ENCODE measurements at places on chromosomes 3 and 15.

DNA sequence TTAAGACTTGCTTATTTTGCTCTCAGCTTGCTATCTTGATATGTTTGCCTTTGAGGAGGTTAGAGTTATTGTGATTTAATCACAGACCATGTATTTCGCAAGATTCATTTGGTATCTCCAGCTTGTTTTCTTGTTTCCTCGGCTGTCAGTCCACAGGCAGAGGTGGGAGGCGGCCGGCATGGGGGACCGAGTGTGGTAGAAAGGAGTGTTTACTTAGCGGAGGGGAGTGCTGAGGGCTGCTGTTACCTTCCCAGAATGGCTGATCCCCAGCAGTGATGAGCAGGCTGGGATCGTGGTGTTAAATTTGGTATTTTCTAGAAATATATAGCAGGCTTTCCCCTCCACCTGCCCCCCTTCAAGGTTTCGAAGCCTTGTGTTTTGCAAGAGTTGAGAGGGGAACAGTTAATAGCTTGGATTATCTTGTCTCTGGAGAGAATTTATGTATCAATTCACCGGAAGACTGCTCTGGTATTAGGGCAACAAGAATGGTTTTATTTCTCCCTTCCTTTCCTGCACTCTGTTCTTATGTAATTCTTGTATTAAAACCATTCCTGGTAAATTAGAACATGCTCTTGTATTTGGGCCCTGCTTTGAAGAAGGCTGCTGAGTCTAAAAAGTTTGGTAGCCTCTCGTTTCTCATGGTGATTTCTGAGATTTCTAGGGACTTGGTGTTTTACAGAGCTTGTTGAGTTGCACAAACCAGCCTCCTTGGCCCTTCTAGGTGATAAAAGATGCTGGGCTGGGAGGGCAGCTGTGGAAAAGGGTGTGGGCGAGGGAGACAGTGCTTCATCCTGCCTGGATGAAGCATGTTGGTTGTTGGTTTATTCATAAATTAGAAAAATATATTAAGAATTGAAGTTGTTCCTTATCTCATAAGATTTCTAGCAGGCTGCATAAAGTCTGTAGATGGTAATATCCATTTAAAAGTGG, 151.4 kb downstream of the IGF1R start:
- peak; percentile 53 for DNase-seq

DNA sequence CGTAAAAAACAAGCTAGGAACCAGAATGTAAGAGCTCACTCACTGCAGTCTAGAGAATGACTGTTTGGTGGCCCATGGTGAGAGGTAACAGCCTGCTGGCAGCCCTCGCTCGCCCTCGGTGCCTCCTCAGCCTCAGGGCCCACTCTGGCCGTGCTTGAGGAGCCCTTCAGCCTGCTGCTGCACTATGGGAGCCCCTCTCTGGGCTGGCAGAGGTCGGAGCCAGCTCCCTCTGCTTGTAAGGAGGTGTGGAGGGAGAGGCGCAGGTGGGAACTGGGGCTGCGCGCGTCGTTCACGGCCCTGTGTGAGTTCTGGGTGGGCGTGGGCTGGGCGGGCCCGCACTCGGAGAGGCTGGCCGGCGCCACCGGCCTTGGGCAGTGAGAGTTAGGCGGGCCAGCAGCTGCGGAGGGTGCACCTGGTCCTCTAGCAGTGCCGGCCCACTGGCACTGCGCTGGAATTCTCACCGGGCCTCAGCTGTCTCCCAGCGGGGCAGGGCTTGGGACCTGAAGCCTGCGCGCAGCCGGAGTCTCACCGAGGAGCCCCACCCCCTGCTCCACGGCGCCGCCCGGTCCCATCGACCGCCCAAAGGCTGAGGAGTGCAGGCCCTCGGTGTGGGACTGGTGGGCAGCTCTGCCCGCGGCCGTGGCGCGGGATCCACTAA, 420.6 kb downstream of the RBMS3 start:
- no peak for DNase-seq

GRCh38 chr3:150458001-150458400, 49.9 kb downstream of the TSC22D2 start:
- no peak for DNase-seq

DNA sequence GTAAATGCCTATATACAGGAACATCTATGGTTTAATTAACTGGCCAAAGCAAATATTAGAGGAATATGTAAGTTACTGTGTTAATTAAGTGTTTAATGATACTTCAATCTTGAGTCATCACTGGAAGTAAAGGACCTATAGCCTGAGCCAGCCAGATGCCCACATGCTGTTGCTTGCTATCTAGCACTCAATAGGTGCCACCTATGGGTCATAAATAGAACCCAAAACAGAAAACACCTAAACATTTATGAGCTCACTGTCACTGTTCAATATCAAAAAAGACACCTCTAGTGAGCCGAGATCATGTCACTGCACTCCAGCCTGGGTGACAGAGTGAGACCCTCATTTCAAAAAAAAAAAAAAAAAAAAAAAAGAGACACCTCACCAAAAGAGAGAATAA, 48.4 kb upstream of the IP6K2 start:
- DNase-seq = no peak

DNA sequence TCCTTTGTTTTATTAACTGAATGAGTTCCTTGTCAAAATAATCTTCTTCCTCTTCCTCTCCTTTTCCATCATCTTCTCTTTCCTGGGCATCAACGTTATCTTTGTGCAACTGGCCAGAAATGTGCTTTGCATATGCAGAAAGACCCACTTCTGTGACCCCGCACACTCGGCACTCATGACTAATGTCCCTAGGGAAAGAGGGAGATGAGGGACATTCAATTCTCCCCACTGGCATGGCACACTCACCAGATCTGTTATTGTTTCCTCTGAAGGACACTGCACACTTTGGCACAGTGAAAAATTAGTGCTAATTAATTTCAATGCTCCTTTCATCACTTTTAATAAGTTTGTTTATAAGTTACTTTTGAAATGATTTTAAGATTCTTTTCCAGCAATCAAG, 34.0 kb downstream of the ZNF106 start:
- no peak for DNase-seq

DNA sequence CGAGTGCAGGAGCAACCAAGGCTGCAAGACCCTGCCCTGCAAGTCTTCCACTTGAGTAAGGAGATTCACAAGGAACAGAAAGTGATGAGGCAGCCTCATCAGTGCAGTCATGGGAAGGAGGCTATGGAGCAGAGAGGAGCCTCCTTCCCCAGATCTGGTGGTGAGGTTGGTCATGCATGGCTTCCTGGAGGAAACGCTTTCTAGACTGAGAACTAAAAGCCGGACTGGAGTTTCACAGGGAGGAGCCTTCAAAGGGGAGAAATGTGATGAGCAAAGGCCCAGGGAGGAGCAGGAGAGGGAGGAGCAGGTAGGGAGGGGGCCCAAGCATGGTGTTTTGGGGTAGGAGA, 139.9 kb downstream of the SRGAP3 start:
- DNase-seq = no peak

GRCh38 chr15:72472992-72473610, 1.0 kb upstream of the ARIH1 start:
- DNase-seq = peak; percentile 61

GRCh38 chr15:42068601-42069000, 25.8 kb downstream of the PLA2G4D start:
- DNase-seq = no peak

DNA sequence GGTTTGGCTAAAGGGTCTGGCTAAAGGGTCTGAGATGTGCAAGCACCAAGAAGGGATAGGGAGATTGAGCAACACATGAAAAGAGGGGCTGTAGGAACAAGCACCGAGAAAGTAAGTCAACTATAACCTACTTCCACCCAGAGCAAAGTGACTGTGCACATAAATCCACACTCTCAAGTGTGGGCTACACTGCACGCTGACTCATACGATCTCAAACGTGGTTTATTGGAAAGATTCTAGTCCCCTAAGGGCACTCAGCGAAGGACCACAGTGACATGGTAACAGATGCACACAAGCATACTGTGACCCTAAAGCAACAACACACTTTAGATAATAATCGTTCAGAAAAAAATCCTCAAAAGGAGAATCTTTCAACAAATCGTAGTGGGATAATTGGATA, 48.0 kb downstream of the EHHADH start:
- DNase-seq = no peak

DNA sequence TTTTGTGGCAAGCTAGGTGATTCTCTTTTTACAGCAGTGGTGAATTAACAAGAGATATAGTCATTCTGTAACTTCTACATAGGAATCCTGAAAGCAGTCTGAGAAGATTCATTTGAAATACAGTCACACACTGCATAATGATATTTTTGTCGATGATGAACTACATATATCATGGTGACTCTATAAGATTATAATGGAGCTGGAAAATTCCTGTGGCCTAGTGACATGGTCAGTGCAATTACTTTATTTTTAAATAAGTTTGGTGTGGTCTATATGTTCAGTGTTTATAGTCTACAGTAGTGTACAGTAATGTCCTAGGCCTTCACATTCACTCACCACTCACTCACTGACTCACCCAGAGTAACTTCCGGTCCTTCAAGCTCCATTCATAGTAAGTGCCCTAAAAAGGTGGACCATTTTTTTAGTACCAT, 511.4 kb upstream of the MCTP2 start:
- no peak for DNase-seq

- DNase-seq = no peak
These were observed 15.1 kb downstream of the PDZRN3 start for GRCh38 chr3:73609655-73610054.

DNA sequence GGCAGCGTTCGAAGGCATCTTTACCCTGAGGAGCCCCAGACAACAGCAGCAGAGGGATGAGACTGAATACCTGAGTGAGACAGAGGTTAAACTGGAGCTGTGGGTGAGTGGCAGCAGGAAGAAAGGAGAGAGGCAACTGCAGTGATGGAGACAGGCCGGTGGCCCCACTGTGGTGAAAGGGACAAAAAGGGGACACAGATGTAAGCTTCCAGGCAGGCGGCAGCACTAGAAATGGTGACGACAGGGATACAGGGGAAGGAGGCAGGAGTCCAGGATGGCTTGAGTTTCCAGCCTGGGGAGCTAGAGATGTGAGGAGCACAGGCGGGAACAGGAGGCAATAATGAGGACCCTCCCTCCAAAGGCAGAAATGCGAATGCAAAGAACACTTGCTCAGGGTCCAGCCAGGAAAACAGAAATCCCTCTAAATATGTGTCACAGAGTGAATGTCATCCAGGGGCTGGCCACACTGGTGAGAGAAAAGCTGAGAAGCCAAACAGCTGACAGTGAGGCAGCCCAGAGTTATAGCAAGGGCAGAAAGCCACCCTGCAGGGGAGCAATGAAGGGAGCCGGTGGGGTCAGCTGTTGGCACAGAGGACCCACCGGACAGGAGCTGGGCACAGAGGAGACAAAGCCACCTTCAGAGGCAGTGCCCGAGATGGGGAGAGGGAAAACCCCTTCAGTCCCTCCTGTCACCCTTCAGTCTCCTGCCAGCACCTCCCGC, 70.1 kb downstream of the TBC1D2B start:
- DNase-seq = no peak

GRCh38 chr3:185637388-185637787, 51.3 kb downstream of the SENP2 start:
- no peak for DNase-seq
